T-helper 2 cell (primary cell): ENCODE measurements at places on chromosomes 2 and 18.

- peak; percentile 59 for DNase-seq
Observed at GRCh38 chr2:119760237-119760955, 674 bp downstream of the PTPN4 start.

- DNase-seq: no peak
Observed at GRCh38 chr2:204850581-204850980, 305.3 kb downstream of the PARD3B start.

- DNase-seq: no peak
Observed at GRCh38 chr2:69564604-69565003, 78.9 kb downstream of the AAK1 start.

DNA sequence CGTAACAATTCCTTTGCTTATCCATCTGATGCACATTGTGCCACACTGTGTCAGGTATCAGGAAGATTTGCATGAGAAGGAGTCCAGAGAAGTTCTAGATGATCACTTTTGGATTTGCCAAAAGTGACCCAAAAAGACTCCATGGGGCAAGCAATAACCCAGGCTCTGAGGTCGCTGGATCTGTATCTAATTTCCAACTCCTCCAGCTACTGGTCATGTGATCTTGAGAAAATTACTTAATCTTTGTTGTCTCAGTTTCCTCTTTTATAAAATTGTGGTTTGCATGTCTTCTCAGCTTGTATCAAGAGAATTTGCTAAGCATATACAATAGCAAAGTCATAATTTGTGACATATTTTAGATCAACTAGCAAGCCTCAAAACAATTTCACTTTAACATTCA, 61.3 kb upstream of the ITGA4 start:
- no peak for DNase-seq

- DNase-seq: no peak
Observed at GRCh38 chr2:209614690-209615369, 156.8 kb upstream of the UNC80 start.

DNA sequence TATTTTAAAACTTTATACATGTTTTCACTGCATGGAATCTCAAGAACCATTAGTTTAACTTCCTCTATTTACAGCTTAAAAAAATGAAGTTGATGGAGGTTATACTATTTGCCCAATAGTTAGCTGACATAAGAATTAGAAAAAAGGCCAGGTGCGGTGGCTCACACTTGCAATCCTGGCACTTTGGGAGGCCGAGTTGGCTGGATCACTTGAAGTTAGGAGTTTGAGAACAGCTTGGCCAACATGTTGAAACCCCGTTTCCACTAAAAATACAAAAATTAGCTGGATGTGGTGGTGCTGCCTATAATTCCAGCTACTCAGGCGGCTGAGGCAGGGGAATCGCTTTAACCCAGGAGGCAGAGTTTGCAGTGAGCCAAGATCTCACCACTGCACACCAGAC, 125.1 kb upstream of the CDH19 start:
- no peak for DNase-seq

DNA sequence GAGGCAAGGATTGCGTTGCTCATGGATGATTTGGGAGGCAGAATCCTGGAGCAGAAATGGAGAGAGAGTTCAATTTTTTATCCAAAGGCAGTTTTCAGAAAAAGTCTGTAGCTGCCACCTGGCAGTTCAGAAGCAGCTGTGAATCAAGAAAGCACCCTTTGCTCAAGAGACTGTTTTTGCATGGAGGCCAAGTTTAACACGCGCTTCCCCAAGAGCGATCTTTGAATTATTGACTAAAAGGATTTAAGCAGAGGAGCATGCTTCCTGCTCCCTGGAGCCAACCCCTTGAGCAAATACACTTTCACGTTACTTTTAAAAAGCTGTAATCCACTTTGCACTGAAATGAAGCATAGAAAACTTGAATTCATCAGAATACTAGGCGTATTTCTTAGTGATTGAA, 252.4 kb downstream of the RNF144A start:
- no peak for DNase-seq

- no peak for DNase-seq
Observed at GRCh38 chr18:47115205-47115604, 35.1 kb downstream of the HDHD2 start.

DNA sequence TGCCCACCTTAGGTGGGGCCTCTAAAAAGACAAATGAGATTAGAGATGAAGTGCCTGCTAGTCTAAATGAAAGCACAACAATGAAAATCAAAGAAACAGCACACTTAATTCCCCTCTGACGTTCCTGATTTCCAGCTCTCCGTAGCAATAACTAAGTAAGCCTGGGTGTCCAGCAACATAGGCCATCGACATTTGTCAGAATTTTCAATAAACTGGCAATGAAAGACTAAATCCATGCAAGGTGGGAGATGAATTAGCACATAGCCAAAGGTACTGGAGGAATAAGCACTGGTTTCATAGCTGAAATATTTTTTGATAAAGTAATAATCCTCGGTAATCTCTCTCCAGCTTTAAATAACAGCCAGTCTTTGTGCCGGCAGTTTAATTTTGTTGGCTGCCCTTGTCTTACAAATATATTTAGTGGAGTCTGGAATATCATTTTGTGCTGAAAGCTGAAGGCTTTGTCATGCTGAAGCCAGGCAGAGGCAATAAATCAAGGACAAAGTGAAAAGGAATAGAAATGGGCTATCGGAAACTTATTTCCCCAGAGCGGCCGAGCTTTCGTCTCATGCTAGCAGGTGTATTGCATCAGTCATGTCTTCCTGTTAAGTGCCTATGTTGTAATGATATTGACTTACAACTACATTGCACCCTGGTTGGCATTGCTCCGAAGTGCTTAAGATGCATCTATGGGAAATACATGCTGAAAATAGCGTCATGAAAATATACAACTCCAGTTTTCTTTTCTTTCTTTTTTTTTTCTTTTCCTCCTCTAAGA, 790.1 kb downstream of the CNTNAP5 start:
- DNase-seq: no peak

- no peak for DNase-seq
Observed at GRCh38 chr2:233979748-233980147, 62.6 kb downstream of the TRPM8 start.

- DNase-seq: no peak
Observed at GRCh38 chr2:33510586-33510968, 34.1 kb downstream of the RASGRP3 start.

DNA sequence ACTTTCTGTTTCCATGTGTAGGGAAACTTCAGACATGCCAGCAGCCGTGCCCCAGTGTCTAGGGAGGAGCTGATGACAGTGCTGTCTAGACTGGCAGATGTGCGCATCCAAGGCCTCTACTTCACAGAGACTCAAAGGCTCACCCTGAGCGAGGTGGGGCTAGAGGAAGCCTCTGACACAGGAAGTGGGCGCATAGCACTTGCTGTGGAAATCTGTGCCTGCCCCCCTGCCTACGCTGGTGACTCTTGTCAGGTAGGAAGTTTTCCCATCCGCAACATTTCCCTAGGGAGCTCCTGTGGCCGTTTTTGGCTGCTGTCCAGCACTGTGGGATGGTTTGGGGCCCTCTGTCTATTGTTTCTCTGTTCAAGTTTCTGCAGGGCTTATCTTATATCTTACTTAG, 143.1 kb upstream of the TTC39C start:
- DNase-seq: peak; percentile 43
